ENCODE measurements at places on chromosomes 4 and X.
A peak's percentile ranks its signal among the peaks of the same experiment; 100 is the strongest.

DNA sequence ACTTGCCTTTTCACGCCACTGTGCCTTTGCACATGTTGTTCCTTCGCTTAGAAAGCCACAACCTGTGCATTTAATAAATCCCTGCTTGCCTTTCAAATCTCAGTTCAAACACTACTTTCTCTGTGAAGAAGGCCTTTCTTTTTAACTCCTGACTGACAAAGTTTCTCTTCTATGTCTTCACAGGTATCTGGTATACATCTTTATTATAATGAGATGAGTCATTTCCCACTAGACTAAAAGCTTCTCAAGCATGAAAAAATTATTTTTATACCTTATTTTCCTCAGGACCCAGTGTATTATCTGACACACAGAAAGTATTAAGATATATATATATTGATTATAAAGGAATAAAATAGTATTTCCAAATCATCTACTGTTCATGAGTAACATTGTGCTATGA is 189.9 kb downstream of the TBCK start:
- DNase-seq: no peak

DNA sequence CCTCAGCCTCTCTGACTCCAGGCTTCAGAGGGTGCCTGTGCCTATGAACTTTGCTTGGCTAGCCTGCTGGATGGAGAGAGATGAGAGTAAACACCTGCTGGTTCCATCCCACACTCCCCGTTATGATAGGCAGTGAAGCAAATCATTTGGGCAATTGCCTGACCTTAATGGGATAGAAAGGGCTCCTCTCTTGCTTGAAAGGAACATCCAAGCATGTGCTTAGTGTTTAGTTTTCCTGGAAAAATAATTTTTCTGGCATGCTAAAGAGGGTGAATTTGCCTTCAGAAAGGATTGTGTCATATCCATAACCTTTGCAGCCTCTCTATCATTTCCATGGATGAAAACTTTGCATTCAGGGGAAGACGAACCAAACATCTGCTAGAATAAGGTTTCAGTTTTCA is 10.8 kb downstream of the PLAC1 start:
- no peak for DNase-seq

DNA sequence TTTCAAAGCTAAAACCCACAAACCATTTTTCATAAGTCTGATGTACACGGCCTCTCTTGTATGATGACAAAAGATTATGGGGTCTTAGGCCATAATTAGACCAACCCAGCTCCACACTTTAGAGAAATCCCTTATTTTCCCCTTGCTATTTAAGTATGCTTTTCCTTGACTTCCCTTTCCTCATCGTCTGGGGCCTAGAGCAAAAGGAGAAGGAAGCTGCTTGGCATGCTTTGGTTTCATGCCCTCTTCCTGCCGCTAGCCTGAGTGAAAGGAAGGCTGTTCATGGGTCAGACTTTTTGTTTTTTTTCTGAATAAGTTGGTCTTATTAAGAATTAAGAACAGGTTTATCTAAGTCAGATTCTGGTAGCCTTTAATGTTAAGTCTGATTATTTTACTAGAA is 10.6 kb upstream of the RASGEF1B start:
- DNase-seq: no peak

- no peak for DNase-seq
These were observed 94.4 kb upstream of the TTC29 start for GRCh38 chr4:147039976-147040575.

DNA sequence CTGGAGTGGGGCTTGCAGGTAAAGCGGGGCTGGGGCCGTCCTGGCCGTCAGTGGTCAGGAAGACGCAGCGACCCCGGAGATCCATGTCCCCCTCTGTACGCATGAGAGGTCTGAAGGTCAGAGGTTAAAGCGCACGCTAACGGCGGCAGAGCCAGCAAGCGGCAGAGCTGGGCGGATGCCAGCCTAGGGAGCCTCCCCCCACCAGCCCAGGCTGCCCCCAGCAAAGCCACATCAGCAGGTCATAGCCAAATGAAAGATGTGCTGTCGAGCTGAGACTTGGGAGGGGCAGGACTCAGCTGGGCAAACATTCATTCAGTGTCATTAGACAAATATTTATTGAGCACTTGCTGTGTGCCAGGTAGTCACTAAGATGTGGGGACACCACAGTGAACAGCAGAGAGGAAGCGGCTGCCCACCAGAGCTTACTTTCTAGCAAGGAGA is 593 bp upstream of the JAKMIP1 start:
- no peak for DNase-seq

GRCh38 chr4:121989715-121990114 is 37.9 kb upstream of the TRPC3 start:
- no peak for DNase-seq

DNA sequence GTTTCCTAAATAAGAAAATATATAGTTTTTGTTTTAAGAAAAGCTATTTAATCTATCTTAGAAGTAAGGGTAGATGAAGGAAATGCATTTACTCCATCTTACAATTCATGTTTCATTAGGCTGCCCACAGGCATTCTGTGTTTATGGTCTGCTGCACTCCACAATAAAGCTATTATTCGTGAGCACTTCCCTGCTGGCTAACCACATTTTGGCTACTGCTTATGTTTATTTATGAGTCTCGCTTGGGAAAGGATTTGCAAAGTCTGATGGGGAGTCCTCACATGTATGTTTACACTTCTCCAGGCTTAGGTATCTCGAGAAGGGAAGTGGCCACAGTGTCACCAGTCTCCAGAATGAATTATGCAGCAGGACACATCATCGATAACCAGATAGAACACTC is 260.8 kb upstream of the VCX start:
- DNase-seq: no peak

- DNase-seq: no peak
These were observed at the start of gene CDX4 for GRCh38 chrX:73446831-73447230. CDX4 (plus strand) TSS chrX:73447053; CDS start chrX:73447254, 201 bp downstream.

- DNase-seq: no peak
These were observed 22.7 kb upstream of the PGRMC2 start for GRCh38 chr4:128310266-128310697.

DNA sequence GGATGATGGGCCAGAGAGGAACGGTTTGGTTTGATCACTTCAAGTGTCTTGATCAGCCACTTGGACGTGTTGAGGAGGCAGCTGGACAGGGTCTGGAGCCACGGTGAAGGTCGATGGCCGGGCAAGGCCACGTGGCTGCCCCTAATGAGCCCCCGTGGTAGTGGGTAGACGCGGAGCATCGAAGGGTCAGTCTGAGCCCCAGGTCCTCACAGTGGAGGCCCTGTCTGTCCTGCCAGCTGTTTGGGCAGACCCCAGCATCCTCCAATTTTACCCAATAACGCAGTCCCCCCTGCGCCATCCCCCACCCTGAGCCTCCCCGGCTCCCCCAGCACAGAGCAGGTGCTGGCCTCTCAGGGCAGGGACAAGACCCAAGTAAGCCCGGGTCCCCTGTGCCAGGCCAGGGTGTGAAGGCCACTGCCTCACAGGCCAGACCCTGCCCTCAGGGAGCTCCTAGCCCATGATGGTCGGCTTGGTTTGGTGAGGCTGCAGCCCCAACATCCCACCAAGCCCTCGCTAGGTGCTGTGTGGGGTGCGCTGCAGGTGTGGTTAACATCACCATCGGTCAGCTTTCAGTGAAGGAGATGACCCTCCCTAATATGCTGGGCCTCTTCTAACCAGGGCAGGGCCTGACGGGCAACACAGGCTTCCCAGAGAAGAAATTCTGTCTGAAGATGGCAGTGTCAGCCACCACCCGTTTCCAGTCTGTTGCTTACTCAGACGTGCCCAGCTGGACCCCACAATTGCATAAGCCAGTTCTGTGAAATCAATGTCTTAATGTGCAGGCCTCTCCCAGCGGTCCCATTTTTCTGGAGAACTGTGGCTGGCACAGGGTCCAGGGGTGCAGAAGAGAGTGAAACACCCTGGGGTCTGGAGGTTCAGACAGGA is 40.5 kb upstream of the NKX1-1 start:
- no peak for DNase-seq

DNA sequence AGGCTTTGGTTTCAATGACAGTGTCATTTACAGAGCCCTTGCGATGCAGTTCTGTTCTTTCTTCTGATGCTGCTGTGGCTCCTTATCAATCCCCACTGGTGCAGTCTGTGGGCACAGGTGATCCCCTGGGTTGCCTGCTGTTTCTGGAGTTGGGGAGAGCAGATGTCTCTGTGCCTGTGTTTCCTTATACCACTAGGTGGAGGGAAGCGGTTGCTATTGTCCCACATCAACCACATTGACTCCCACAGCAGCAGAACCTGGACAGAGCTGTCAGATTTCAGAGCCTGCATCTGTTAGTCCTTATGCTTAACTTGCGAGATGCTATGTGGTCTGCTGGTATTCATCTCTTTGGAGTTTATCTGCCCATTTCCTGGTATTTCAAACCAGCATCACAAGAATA is 57.7 kb downstream of the NEIL3 start:
- DNase-seq: no peak

GRCh38 chrX:23765449-23765848 is 17.5 kb upstream of the SAT1 start:
- DNase-seq: no peak

DNA sequence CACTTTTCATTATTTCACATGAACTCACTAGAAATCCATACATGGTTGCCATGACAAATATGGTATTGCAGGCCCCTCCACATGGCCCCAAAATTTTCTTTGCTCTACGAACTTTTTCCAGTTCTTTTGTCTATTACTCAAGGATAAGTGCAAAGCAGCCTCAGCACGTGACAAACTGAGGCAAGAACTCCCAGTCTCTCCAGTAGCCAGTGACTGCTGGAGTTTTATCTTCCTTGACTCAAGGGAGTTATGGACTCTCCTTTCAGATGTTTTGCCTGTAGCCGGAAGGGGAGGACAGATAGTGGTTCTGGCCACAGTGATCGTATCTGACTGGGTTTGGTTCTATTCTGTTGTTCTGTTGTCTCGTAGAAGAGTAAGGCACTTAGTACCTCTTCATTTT is 105.5 kb downstream of the ARHGAP24 start:
- no peak for DNase-seq

GRCh38 chr4:130146773-130147172 is 1050.8 kb downstream of the C4orf33 start:
- no peak for DNase-seq

GRCh38 chr4:182126096-182126495 is 117.1 kb upstream of the TENM3 start:
- DNase-seq: no peak

GRCh38 chr4:15020502-15021286 is 18.4 kb downstream of the CPEB2 start:
- no peak for DNase-seq

DNA sequence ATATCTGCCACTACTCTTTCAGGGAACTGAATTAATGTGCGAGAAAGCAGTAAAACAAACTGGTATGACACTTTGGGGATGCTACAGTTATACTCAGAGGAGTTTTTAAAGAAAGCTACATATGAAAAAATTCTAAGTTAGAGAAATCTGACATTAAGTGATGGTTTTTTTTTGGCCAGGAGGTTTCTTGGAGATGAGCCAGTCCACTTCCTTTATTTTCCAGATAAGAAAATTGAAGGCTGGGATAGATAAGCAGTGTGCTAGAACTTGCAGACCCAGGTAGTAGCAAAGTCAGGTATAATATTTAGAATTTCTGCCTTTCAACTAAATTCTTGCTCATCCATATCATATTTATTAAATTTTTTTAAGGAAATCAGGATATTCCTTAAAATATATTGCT is 106.8 kb downstream of the FAT4 start:
- DNase-seq: no peak

DNA sequence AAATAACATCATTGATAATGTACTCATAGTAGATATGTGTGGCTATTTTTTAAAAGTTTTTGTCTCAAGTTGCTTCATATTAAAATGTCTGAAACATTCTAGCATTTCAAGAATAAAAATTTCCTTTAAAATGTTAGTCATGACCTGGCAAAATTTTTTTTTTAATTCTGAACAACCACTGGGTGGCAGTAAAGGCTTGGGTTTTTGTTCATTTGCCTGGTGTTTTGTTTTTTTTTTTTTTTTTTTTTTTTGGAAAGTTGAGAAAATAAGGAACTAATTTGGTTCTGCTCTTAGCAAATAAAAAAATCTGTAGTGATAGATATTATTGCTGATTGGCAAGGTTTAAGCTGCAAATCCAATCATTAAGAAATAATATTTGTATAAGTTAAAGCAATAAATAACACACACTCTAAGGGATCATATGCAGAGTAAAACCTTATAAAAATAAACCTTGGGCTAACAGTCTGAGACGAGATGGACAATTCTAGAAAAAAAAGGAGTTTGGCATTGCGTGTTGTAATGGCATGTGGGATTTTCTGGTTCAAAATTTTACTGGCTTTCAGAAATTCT is 81.4 kb downstream of the CEP44 start:
- DNase-seq: no peak

GRCh38 chr4:163233321-163233720 is 66.6 kb upstream of the NAF1 start:
- no peak for DNase-seq

DNA sequence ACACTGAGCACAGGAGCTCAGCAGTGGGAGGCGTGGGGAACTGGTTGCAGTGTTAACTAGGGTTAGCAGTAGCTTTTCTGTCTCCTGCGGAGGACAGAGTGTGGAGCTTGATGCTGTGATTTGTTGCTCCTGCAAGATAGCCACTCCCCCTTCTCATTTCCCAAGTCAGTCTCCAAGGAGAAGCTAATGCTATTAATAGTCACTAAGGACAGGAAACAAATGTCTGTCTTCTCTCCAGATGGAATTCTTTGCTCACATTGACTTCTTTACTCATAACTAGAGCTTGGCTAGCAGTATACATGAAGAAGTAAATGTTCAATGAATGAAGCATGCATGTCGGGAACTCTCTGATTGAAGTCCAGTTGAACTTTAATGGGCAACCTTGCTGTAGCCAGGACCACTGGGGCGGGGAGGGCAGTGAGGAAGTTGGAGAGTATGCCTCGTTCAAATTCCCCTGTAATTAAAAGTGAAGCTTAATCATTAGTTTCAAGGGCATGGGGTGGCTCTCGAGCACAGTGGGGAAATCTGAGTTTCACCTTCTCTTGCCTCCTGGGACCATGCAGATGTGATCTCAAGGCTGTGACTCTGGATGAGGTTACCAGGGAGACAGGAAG is 156.6 kb upstream of the SCML1 start:
- no peak for DNase-seq

DNA sequence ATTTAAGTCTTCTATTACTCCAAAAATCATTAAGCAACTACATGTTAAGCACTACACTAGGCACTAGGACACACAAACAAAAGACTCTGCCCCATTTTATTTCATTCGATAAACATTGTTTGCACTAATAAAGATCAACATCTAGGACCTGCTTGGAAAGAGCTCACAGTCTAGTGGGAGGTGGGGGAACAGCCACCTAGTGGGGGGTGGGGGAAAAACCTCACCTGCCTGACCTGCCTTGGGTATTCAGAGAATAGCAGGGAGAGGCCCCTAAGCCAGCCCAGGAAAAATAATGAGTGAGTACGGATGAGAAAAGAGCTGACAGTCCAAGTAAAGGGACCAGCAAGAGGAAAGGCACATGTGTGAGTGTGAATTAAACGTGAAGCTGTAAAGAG is 52.2 kb downstream of the PRDM5 start:
- DNase-seq: no peak

DNA sequence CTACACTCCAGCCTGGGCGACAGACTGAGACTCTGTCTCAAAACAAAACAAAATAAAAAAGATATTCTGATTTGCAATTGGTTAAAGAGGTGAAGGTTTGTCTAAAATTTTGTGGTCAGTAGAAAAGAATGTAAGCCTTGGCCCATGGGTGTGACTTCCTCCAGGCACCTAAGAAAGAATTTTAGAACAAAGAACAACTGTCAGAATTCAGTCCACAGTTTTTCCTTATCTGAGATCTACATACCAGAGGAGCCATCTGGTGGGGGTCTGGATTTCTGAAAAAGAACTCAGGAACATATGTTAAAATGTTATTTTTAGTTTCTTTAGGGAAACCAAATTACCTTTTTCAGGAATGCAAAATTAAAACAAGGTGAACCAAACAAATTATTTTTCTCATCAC is 434.1 kb downstream of the ANKRD50 start:
- no peak for DNase-seq

- DNase-seq: peak; percentile 57
These were observed 548 bp downstream of the TLR1 start for GRCh38 chr4:38803833-38804653.
